ENCODE measurements at places on chromosomes 6 and 20.

- peak; percentile 23 for DNase-seq
Measured at GRCh38 chr6:17178754-17179529, 77.1 kb downstream of the STMND1 start.

DNA sequence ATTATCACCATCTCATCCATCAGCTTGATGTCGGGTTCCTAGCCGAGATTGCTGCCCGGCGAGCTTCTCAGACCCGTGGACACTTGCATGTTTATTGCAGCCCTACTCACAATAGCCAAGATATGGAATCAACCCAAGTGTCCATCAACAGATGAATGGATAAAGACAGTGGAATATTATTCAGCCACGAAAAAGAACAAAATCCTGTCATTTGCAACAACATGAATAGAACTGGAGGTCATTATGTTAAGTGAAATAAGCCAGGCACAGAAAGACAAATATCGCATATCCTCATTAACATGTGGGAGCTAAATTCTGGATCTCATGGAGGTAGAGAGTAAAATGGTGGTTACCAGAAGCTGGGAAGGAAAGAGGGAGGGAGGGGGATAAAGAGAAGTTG is 49.1 kb upstream of the SLC2A12 start:
- no peak for DNase-seq

GRCh38 chr6:146056506-146056905 is 27.6 kb downstream of the GRM1 start:
- DNase-seq = no peak

- DNase-seq = no peak
Measured at GRCh38 chr6:111711476-111711875, 105.8 kb upstream of the TRAF3IP2 start.

GRCh38 chr6:38676974-38677544 is 25.9 kb downstream of the GLO1 start:
- DNase-seq = no peak

DNA sequence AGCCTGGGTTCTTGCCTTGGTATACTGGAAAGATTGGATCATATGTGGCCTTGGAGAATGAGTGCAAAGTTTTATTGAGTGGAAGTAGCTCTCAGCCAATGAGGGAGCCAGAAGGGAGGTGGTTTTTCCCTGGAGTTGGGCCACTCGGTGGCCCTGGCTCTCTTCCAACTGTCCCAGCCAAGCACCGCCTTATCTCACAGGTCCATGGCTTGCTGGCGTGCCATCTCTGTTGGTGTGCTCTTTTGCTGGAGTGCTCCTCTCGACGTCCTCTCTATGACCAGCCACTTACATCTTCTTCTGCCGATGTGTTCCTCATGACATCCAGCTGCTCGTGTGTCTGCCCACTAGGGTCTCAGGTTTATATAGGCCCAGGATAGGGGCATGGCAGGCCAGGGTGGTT is 505.9 kb upstream of the SYNCRIP start:
- DNase-seq = no peak

GRCh38 chr6:52423448-52423847 is 3.3 kb downstream of the EFHC1 start:
- DNase-seq = no peak

DNA sequence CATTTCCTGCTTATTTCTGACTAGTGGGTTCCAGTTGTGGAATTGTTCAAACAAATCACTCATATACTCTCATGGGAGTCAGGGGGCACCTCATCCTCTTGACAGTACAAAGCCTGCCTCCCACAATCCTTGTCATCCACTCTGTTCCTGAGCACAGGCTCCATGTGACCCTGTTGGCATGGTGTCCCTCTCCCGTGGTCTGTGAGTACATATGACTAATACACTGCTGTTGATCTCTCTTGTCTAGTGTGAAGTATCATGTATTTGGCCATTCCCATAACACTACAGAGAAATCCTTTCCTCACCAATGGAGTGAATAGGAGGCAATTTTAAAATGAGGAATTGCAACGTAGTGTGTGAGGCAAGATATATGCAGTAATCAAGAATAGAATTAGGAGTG is 185.3 kb downstream of the OGFRL1 start:
- no peak for DNase-seq

- no peak for DNase-seq
Measured at GRCh38 chr20:24731312-24731711, 217.8 kb upstream of the CST7 start.

DNA sequence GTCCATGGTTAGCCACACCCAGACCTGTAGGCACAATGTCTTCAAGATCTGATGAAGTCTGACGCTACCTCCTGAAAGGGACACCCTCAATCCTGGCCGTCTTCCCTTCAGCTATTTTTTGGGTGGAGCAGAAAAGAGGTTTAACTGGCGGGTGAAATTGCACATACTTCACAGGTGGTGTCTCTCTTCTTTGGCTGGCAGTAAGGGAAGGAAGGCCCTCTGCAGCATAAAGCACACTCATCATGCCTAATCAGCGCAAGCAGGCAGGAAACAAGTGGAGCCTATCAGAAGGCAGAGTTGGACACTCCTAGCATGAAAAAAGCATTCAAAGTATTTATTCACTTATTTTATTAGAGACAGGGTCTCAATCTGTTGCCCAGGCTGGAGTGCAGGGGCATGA is 32.9 kb downstream of the PNLDC1 start:
- peak; percentile 52 for DNase-seq

- peak; percentile 30 for DNase-seq
Measured at GRCh38 chr6:163729127-163729872, 314.8 kb downstream of the QKI start.

DNA sequence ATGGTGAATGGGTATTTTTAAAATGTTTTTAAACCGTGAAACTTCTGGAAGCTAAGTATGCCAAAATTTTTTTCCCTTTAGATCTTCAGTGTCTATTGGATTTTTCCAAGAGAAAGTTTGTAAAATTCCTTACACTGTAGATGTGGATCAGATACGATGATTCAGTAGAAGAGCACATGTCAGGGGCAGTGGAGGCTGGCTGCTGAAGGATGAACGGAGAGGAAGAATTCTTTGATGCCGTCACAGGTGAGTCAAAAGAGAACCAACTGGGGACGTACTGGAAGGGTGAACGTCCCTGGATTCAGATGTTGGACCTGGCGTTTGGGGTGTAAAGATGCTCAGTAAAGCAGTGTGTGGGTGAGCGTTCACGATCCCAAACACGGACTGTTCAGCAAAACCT is 17.7 kb downstream of the OSBPL2 start:
- no peak for DNase-seq

- DNase-seq = no peak
Measured at GRCh38 chr6:97423190-97423589, 140.2 kb upstream of the MMS22L start.

DNA sequence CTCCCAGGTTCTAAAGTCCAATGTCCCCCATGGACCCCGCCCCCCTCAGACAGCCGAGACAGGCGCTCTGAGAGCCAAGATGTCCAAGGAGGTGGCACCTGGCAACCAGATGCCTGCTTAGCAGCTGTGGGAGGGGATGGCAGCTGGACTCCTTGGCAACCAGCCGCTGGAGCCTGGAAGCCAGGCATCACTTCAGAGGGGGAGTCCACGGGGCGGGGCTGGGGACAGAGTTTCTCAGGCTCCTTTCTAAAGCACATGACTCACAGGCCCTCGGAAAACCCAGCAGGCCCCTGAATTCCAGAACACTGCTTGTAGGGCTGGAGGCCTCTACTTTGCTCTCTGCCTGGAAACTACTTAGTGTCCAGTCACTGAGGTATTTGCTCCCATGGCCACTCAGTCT is 51.5 kb downstream of the PREX1 start:
- DNase-seq = no peak

GRCh38 chr6:36787210-36787609 is 52.0 kb downstream of the CPNE5 start:
- DNase-seq = no peak

GRCh38 chr20:3242172-3242692 is 3.2 kb upstream of the SLC4A11 start:
- no peak for DNase-seq

GRCh38 chr6:91575032-91575431 is 988.2 kb upstream of the MAP3K7 start:
- no peak for DNase-seq

GRCh38 chr20:23047001-23047737 is 2.3 kb downstream of the THBD start:
- DNase-seq = no peak

DNA sequence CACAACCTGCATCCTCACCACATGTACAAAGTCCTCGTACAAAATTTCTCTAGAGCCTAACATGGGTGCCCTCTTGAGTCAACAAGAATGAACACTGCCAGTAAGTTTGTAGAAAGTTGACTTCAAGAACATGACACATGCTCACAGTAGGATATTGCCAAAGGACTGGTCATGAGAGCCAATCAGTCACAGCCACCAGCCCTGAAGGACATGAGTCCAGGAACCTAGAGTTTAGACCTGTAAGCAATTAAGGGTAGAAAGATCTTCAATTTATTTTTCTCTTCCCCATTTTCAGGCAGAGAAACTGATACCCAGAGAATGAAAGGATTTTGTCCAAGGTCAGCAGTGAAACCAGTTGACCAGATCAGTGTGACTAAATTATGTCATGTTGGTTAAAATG is 96.1 kb downstream of the MAFB start:
- no peak for DNase-seq

DNA sequence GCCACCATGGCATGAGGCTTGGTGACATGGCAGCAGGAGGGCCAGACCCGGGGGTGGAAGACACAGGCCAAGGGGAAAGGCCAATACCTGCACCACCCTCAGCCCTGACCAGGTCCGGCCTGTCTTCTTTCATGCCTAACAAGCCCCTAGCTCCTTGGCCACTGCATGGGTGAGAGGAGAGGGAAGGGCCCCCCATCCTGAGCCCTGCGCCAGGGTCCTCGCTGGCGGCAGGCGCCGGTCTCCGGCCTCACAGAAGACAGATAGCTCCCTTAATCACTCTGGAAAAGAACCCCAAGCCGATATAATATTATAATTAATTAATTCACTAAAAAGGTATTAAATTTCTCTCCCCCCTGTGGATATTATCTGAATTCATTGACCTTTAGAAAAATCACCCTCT is 41.4 kb downstream of the MDFI start:
- no peak for DNase-seq
